ENCODE measurements at places on chromosomes 4 and X.

DNA sequence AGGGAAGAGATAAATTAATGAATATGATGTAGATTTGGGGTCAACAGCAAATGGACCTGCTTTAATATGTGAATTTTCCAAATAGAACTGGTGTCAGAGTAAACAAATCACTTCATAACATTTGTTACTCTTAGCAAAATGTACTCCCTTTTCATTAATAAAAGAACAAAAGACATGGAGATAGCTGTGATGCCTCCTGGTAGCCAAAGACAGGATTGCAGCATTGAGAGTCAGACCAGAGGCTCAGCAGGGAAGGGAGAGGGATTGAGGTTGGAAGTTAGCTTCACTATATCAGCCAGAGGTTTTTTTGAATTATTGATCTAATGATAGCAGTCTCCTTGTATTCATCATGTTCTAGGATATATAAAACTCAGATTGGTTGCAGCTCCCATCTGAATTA, 17.4 kb upstream of the RAB40A start:
- DNase-seq, result no peak

DNA sequence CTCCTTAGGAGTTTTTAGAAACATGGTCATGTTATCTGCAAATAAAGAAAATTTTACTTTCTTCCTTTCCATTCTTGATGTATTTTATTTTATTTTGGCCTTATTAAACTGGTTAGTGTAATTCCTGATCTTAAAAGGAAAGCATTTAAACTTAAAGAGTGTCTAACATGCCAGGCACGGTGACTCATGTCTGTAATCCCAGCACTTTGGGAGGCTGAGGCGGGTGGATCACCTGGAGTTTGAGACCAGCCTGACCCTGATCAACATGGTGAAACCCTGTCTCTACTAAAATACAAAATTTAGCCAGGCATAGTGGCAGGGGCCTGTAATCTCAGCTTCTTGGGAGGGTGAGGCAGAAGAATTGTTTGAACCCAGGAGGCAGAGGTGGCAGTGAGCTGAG, 281.3 kb downstream of the PTTG2 start:
- DNase-seq, result no peak

DNA sequence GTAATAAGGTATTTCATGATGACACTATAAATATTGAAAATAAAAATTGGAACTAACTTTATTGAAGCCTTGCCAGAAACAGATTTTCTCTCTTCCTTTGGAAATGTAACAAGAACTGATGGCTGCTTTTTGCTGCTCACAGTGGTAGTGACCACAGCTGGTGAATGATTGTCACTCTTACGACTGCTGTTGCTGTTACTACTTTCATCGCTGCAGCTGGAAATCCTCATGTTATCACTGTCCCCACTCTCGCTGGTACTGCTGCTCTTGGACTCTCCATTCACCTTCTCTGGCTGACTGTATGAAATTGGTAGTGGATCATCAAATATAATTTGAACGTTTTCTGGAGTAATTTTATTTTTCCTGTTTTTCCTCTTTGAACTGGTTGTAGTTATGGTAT, 28.5 kb upstream of the COX18 start:
- DNase-seq, result no peak

GRCh38 chr4:181151856-181152255, 1091.3 kb upstream of the TENM3 start:
- no peak for DNase-seq

DNA sequence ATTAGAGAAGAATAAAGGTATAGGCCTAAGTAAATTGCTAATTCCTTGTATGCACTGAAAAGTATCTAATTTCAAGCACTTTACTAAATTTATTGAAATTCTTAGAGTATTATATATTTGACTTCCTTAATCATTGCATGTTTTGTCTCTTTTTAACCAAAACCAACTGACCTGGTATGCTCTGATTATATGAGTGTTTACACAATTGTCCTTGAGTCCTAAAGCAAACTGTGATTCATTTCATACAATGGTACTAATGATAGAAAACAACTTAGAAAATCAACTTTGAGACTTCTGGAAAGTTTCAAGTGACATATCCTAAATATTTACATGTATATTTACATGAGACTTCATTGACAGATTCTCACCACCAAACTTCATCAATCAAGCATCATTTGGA, 1177.1 kb downstream of the ADGRL3 start:
- DNase-seq, result no peak

All from suppressor macrophage treated with lipopolysaccharide for 1 hour (primary cell).